ENCODE measurements at places on chromosomes 16 and 17.

GRCh38 chr17:48954300-48954755, 9.7 kb upstream of the SNF8 start:
- no peak for DNase-seq

GRCh38 chr17:71809537-71809936, 311.3 kb upstream of the SOX9 start:
- DNase-seq: no peak

GRCh38 chr16:68793401-68793857, 49.9 kb upstream of the TANGO6 start:
- no peak for DNase-seq

GRCh38 chr16:56795011-56795410, 65.1 kb downstream of the NUP93 start:
- no peak for DNase-seq

DNA sequence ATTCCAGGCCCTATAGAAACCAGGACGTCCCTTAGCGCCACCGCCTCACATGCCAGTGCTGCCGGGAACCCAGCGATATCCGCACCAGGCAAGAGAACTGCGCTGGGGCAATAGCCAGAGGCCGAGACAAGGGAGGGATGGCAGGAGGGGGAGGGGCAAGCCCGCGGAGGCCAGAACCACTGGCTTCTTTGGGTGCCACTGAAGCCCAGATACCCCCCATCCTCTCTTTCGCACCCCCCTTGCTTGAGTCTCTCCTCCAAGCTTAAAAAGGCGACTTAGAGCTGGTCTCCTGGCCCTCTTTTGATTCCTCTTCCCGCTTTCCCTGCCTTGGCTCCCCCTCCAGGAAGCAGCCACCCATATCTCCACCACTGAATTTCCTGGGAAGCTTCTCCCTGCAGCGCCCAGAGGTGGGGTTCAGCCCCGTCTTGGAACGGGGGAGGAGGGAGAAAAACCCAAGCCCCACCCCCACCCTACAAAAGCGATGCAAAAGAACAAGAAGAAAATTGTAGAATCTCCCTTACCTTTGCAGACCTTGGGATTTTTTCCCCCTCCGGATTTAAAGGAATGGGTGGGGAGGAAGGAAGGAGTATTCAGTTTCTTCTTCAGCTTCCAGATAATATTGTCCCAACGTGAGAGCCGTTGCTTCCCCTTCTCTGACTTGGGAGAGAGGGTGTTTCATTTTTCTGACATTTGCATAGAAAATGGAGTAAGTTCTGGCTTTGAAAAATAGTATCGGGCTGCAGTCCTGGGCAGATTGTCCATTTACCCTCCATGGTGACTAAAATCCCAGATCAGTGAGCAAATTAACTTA, 622 bp downstream of the HOXB6 start:
- no peak for DNase-seq

GRCh38 chr17:63688396-63689020, 11.4 kb downstream of the LIMD2 start:
- no peak for DNase-seq

Measured in suppressor macrophage treated with lipopolysaccharide for 4 hours (primary cell).